Kidney (tissue), 22 donors: ENCODE measurements at places on chromosomes 5 and 9. TPM values are rescaled to one million over a fixed set of nuclear protein-coding genes. Genes with fewer than 3 reads are reported as not detected.

PDZD2 gene
- 14.8 TPM for total RNA-seq

ZNG1A gene
- 32.7 TPM for total RNA-seq

OGN gene
- 3.8 TPM for total RNA-seq

GRCh38 chr5:39826051-39826450 lies 401.3 kb upstream of the DAB2 start:
- no peak overlapping the region for H3K4me3 ChIP-seq
- no peaks in the 10 kb centered on the region for H3K36me3 ChIP-seq
- no peak overlapping the region for H3K27ac ChIP-seq
- no peak for DNase-seq
- H3K4me1 ChIP-seq: no peaks in the 10 kb centered on the region

DIRAS2 gene
- total RNA-seq: 0.98 TPM

- H3K4me3 ChIP-seq: no peak overlapping the region
- no peaks in the 10 kb centered on the region for H3K36me3 ChIP-seq
- H3K27ac ChIP-seq: no peak overlapping the region
- H3K4me1 ChIP-seq: no peaks in the 10 kb centered on the region
- H3K27me3 ChIP-seq: no peaks in the 10 kb centered on the region
These were observed 355.0 kb upstream of the PANK3 start for GRCh38 chr5:168934169-168934568.

GRCh38 chr5:36378551-36378950 lies 76.8 kb upstream of the RANBP3L start:
- H3K36me3 ChIP-seq: no peaks in the 10 kb centered on the region
- no peaks in the 10 kb centered on the region for H3K4me1 ChIP-seq
- H3K4me3 ChIP-seq: no peak overlapping the region

GNG10 gene
- 41.2 TPM for total RNA-seq

DNA sequence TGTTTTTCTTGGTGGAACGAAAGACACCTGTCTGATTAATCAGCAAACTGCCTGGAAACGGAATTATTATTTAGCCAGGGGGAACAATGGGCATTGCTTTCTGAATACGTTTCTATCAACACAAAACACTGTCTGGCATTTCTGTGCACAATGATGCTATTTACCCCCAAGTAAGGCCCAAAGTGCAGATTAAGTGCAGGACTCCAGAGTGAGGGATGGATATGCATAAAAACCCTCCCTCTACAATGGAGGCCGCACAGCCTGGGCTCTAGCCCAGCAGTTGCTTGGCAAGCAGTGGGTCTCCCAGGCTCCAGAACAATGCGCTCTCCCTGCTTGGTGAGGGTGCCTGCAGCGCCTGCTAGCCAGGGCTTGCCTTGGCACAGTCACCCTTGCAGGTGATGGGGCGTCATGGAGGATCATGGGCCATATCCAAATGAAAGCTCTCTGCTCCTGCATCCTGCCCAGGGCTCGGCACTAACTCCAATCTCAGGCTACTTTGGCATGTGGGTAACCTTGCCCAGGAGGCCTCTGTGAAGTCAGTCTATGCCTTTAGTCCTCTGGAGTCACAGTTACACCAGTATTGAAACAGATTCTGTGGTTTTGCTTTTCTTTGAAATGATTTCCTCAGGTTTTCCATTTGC lies 11.5 kb upstream of the SPATA24 start:
- H3K27me3 ChIP-seq: no peaks in the 10 kb centered on the region
- H3K27ac ChIP-seq: peak overlapping the region; percentile 57
- DNase-seq: no peak
- peaks cover 4% of the 10 kb centered on the region for H3K36me3 ChIP-seq

GRCh38 chr5:172744123-172745104 lies 26.6 kb downstream of the DUSP1 start:
- H3K27me3 ChIP-seq: no peaks in the 10 kb centered on the region
- no peak overlapping the region for H3K4me3 ChIP-seq
- peaks cover 11% of the 10 kb centered on the region for H3K4me1 ChIP-seq
- no peak for DNase-seq
- no peaks in the 10 kb centered on the region for H3K36me3 ChIP-seq

VDAC1 gene
- 148 TPM for total RNA-seq

SUSD3 gene
- 12.2 TPM for total RNA-seq

- no peaks in the 10 kb centered on the region for H3K4me1 ChIP-seq
- H3K27me3 ChIP-seq: no peaks in the 10 kb centered on the region
- no peak overlapping the region for H3K4me3 ChIP-seq
- peaks cover 10% of the 10 kb centered on the region for H3K36me3 ChIP-seq
- no peak for DNase-seq
These were observed 37.7 kb downstream of the IPO11 start for GRCh38 chr5:62450259-62450658.

DNA sequence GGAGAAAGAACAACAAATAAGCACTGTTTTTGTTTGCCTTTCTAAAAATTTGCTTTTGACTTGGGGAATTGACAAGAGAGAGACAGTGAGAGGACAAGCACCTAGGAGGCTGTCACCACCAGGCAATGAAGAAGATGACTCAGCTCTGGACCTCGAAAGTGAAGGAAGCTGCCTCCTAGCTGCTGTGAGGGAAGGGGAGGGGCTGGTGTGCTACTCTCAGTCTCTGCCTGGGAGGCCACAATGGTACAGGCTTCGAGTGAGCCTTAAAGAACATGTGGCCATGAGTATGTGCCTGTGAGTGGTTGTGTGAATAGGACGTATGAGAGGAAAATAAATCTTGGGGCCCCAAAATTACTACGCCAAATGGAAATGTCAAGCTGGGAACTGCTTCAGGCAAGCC lies 7.1 kb upstream of the PLK2 start:
- H3K4me1 ChIP-seq: no peaks in the 10 kb centered on the region
- DNase-seq: no peak
- H3K27me3 ChIP-seq: no peaks in the 10 kb centered on the region
- H3K36me3 ChIP-seq: no peaks in the 10 kb centered on the region

DRD1 gene
- 0.25 TPM for total RNA-seq

SPINK7 gene
- total RNA-seq: not detected

CCDC192 gene
- total RNA-seq: not detected

GRCh38 chr9:136779808-136780207 lies 11.3 kb upstream of the TMEM141 start:
- no peaks in the 10 kb centered on the region for H3K4me1 ChIP-seq
- no peaks in the 10 kb centered on the region for H3K36me3 ChIP-seq
- DNase-seq: peak; percentile 11
- H3K4me3 ChIP-seq: no peak overlapping the region

DNA sequence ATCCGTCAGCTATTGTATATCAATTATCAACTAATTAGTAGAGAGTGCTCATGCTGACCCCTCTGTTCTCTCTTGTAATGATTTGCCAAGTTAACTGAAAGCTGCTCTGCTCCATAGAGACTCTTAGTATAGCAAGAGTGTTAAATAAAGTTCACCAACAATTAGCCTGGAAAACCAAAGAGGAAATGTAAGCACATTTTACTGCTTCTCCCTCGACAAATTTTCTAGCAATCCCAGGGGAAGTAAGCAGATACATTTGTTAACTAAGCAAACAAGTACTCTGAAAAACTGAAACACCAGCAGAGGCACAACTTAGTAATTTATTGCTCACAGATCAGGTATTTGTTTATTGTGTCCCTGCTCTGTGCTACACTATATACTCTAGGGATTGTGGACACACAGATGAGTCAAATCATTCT lies 162.2 kb downstream of the GLIS3 start:
- peaks cover 12% of the 10 kb centered on the region for H3K4me1 ChIP-seq
- H3K27ac ChIP-seq: peak overlapping the region; percentile 83
- peak; percentile 61 for DNase-seq
- no peaks in the 10 kb centered on the region for H3K36me3 ChIP-seq
- no peak overlapping the region for H3K4me3 ChIP-seq
- no peaks in the 10 kb centered on the region for H3K27me3 ChIP-seq
